ENCODE measurements at places on chromosomes 1 and 21.

- no peak for DNase-seq
These were observed 4.9 kb downstream of the LIX1L start for GRCh38 chr1:145952903-145953302.

- DNase-seq, result no peak
These were observed 94.1 kb downstream of the GALNT2 start for GRCh38 chr1:230160957-230161771.

GRCh38 chr21:37579356-37579755 is 212.8 kb downstream of the DYRK1A start:
- no peak for DNase-seq

GRCh38 chr1:222301652-222302051 is 246.3 kb downstream of the HHIPL2 start:
- no peak for DNase-seq

DNA sequence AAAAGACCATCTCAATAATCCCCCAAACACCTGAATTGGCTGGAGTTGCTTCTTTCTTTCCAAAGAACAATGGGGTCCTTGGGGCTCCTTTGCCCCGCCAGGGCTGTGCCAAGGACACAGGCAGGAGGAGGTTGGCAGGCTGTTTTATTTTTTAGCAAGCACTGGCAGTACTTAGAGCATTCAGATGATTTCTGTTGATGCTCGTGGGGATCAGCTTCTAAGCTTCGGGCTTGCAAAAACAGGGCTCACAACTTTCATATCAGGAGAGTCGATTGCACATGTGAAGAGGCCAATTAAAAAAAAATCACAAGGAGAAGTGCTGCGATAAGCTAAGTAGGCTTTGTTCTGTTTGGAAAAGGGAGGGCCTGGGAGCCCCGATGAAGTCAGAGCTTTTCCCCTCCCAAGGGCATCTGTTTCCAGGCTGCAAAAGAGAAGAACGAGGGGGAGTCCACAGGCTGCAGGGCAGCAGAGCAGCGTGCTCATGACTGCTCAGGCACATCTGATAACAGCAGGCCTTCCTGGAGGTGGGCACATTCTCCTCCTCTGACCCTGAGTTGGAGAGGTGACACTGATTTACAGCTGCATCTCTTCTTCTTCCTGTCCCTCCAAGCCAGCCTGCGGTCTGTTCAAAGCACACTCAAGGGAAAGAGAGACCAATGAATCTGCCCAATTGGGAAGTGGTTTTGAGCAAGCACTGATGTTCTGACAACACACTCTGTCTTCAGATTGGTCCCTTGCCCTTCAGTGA is 27.3 kb upstream of the BCAR3 start:
- peak; percentile 65 for DNase-seq

DNA sequence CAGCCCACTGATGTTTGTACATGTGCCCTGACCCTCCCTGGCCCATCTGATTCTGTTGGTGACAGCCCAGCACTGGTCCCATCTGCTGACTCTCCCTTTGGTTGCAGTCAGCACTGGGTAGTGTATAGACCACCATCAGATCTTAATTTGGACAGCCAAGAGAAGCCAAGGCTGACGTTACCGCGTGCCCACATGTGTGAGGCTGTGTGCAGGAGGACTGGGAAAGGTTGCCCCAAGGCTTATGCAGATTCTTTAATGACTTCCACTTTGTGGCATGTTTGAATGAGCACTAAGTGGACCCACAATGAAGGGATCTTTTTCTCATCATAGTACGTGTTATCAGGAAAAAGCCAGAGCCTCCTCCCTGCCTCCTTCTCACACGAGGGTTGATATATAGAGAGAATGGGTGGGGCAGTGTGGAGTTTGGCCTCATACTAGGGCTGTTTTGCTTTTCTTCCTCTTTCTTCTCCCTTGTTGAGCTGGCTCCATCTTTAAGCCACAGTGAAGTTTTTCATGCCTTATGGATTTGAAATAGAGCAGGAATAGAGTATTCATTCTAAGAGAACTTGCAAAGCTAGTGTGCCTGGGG is 93.5 kb downstream of the NAV1 start:
- DNase-seq, result no peak

DNA sequence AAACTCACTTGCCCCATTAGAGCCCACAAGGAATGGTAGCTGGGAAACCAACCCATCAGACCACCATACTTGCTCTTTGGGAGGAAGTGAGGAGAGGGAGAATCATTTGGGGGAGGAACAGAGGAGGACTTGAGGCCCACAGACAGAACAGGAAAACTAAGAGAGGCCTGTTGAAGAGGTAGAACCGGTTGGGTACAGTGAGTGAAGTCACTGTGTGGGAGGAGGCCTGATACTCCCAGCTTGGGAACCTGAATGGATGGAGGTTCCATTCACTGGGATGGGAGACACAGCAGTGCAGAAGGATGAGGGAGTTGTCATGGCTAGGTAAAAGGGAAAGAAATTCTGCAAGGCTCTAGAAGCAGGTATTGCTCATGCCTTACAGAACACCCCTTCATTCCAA is 63.4 kb upstream of the PSEN2 start:
- DNase-seq, result no peak

GRCh38 chr1:9066945-9067807 is 2.3 kb downstream of the SLC2A5 start:
- DNase-seq, result no peak

- DNase-seq, result no peak
These were observed 53.8 kb upstream of the CFAP126 start for GRCh38 chr1:161421456-161421855.

- no peak for DNase-seq
These were observed 306.8 kb upstream of the FMN2 start for GRCh38 chr1:239784896-239785295.

DNA sequence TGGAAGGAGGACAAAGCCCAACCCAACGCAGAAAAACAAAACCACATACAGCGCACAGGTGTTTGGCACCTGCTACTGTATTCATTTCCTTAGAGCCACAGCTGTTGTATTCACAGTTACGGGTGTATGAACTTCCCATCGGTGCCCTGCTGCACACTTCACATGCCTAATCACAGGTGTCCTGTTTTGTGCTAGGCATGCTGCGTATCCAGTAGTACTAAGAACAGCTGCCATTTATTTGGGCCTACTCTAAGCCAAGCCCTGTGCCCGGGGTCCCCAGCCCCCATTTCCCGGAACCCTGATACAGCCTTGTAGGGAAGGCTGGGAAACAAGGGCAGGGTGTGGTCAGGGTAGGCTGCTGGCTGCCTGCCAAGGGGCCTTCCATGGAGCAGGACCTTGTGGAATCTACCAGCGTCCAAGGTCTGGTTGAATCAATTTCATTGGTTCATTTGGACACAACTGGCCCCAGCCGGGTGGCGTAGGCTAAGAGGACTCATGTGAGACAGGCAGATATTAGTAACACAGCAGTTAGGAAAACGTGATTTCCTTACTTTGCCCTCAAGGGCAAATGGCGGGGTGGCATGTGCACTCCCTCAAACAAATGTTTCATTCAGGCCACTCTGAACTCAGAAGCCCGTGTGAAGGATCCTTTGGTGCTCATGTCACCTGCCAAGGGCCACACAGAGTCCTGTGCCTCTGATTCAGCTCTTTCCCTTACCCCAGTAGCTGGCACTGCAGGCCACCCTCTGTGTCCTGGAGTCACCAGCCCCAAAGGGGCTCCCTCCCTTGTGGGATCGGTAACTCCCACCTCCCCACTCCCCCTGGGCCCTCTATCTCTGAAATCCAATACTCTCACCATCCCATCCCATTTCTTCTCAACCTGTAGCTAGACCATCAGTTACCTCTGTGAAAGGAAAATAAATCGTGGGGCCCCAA is 986 bp upstream of the RNF186 start:
- no peak for DNase-seq

DNA sequence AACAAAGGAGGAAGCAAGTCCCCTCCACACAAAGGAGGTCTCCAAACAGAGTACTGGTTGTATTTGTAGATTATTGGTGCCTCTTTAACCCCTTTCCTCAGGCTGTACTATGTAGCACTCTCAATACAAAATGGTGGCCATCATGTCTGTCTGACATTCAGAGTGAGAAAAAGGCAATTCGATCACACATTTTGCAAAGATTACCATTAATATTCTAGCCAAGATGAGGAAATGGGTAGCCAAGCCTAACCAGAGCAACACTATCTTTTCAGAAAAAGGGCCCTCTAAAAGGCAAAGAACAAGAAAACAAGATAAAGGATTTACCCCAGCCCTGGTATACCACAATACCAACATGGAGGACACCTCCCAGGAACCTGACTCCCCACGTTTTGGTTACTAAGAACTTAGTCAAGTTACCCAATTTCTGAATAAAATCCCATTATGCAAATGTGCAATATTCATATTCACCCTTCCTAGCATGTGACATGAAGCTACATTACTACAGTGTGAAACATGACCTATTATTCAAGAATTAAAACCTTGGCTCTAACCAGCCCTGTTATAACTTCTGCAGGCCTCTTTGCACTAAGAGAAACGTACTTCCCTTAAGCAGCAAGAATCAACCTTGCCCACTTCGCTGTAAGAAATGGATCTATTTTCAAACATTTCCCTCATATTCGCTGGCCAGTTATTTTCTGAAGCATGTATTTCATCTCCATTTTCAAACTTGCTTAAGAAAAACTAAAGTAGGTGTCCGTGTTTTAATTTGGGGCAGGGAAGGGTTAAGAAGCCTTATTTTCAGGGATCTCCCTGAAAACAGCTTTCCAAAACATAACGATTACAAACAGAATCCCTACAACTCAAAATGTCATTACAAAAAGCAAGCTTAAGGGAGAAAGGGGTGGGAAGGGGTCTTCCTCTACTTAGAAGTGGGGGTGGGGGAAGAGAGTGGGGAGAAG is 2.1 kb downstream of the KDM5B start:
- peak; percentile 31 for DNase-seq

DNA sequence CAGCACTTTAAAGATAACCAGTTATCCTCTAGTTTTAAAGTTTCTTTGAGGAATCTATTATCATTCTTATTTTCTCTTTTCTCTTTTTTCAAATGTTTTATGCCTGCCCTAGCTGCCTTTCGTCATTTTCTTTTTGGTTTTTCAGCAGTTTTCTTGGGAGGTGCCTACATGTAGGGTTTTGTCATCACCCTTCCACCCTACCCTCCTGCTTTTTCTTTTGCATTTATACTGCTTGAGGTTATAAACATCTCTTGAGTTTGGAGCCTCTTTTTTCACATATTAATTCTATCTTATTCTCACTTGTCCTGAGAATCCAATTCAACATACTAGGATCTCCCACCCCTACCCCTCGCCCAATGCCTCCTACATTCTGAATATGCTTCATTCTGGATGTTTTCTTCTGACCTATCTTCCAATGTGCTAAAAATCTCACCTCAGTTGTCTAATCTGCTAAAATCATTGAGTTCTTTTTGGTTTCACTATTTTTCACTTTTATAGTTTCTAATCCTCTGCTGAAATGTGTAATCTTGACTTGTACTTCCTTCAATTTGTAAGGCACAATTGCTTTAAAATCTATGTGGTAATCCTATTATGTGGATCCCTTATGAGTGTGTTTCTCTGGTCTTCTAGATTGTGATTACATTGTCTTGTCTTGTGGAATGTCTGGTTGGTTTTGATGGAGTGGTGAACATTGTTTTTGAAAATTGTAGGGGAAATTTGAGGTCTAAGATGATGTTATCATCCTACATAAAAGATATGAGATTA is 38.7 kb downstream of the MIA3 start:
- DNase-seq, result no peak

DNA sequence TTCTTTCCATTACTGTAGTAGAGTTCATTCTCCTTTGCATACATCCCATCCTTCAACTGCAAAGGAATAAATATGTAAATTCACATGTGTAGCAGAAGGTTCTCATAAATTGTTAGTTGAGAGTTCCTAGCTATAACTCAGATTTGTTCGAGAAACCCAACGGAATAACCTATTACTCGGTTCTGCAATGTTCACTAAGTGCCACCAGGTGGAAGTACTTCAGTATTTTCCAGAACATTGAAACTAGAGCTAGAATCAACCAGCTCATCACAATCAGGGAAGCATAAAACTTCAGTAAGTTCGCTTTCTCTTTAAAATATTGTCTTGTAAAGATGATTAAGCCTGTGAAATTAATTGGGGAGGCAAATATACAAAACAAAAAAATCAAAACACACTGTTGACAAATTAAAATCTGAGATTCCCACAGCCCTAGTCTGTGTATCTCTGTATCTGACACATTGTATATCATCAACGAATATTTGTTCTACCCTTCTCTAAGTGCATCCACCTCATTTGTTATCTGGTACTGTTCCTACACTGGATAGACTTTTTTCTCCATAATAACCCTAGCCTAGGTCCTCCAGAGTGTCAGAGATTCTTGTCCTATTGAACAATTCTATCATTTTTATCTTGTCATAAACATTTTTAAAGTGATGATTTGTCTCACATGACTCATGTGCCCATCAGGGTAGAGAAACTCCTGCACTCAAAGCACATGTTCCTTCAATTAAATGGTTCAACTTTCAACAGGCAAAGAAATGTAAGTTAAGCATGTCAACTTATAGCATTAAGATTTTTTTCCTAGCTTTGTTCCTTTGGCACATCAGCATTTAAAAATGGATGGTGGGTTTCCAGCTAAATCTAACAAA is 31.9 kb downstream of the MROH9 start:
- DNase-seq, result no peak

- no peak for DNase-seq
These were observed 26.1 kb upstream of the ZNF697 start for GRCh38 chr1:119674111-119674526.

DNA sequence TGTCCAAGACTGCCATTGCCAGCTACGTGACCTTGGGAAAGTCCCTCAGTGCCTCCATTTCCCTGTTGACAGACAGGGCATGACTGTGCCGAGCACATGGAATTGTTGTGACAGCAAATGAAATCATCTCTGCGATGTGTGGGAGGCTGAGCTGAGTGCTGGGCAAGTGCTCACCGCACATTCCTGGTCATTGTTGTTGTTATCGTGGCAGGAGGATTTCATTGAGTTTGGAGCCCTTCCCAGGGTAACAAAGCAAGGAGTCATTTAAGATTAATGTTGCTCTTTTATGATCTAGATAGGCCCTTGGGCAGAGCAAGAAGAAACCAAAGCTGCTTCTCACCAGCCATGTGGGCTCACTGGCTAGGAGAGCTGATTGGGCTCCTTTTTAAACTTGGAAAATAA is 39.6 kb upstream of the ITPKB start:
- no peak for DNase-seq

GRCh38 chr1:53586765-53587164 is 127.6 kb downstream of the DMRTB1 start:
- no peak for DNase-seq

GRCh38 chr1:191969290-191969689 is 189.0 kb upstream of the RGS18 start:
- DNase-seq, result no peak

- no peak for DNase-seq
These were observed 74.9 kb downstream of the MATN1 start for GRCh38 chr1:30648408-30649000.

Data from right kidney (tissue), 9 donors.